ENCODE measurements at places on chromosomes 12 and 14.
A peak's percentile ranks its signal among the peaks of the same experiment; 100 is the strongest.

DNA sequence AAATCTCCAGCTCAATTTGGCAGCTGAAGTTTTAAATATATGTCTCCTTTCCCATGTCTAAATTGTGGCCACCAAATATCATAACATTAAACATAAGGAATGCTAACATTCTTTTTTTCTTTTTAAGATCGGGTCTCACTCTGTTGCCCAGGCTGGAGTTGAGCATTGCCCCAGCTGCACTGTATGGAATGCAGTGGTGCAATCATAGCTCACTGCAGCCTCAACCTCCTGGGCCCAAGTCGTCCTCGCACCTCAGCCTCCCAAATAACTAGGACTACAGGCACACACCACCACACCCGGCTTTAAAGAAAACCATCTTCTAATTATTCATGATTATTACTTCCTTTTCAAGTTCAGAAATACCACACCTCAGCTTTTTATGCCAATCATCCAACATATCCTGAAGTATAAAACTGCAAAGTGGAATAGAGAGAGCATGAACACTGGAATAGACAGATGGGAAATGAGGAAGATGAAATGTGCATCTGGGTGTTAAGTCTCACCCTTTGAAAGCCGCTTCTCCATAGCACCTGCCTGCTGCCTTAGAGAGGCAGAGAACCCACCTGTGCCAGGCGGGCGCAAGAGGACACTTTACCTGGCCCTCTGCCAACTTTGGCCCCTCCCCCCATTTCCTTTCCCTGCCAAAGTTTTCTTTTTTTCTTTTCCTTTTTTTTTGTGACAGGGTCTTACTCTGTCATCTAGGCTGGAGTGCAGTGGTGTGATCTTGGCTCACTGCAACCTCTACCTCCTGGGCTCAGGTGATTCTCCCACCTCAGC, 2.8 kb upstream of the EML1 start:
- no peak for DNase-seq

DNA sequence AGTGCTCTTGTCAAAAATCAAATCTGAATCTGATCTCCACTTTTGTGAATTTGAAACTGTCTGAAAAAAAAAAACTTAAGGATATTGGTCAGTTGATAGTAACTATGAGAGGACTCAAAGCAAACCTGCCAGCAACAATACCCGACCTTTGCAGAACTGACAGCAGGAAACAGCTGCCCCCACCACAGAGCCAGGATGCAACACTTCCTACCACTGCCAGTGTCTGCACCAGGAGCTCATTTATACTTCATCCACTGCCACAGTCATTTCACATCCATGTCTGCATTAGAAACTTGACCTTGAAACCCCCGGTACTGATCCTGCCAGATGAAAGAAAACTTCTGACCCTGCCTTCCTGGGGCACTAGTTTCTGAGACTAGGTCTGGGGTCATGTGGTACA, 27.4 kb upstream of the RXYLT1 start:
- DNase-seq, result no peak

DNA sequence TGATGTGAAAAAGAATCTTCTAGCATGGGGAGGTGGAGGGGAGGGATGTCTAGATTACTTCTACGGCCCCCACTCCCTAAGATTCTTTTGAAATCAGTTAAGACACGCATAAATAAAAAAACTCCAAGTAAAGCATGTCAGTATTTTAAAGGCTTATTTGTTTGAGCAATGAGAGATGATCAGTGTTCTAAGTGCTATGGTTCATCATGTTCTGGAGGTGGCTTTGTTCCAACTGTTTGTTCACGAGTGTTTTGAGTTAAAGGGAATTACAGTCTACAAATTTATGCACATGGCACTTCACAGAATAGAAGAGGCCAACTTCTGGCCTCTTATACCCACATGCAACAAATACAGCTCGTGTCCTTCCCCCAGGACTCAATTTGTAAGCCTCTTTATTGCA, 394.9 kb downstream of the RAD51B start:
- DNase-seq, result no peak

DNA sequence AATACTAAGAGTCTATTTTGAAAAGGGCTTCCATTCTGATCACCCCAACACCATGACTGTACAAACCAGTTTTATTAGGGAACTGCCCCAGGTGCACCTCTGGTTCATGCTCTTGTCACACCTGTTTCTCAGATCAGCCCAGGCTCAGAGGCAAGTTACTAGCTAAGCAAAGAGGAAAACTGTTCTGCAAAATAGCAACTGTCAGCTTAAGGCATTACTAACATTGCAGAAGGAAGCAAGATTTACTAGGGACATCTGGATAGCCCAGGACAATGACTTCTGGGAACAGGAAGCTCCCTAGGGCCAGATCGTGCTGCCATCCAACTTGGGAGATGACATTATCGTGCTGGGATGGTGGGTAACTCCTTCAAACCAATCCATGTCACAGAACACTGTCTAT, 30.1 kb downstream of the ANAPC7 start:
- DNase-seq, result no peak

- DNase-seq, result no peak
Measured at GRCh38 chr12:116996621-116997020, 85.9 kb downstream of the FBXW8 start.

DNA sequence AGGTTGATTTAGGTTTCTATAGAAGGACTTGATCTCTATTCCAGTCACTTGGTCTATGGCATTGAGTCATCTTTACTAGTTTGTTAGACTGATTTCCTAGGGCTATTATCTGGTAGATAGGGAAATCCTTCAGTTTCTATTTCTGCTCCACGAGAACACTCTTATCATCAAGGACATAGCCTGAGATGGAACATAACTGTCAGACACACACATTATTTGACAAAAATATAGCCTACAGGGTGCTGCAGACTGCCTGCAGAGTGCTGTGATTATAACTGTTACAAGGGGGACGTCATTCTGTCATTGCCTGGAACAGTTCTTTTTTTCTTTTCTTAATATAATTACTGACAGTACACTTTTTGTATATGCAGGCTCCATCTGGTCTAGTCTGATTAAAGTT, 82.0 kb downstream of the TMEM117 start:
- DNase-seq, result no peak

DNA sequence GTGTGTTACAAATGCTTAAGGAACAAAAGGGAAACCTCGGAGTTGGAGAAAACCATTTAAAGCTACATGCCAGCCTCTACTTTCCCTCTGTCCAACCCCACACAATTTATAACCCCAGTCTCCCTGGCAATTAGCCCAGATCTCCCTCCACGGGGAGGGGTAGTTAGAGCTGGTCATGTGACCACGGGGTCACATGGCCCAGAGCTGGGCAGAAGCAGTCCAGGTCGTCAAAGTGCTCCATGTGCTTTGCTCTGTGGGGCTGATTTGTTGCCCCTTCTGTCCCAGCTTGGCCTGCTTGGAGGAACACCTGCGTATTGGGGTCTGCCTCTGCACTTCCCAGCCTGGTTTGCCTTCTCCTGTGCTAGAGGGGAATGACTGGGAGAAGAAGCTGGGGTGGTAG, 219.1 kb downstream of the RBM19 start:
- no peak for DNase-seq

- no peak for DNase-seq
Measured at GRCh38 chr14:20350860-20351259, 7.4 kb downstream of the PARP2 start.

- DNase-seq, result no peak
Measured at GRCh38 chr12:15427913-15428312, 105.6 kb downstream of the PTPRO start.

DNA sequence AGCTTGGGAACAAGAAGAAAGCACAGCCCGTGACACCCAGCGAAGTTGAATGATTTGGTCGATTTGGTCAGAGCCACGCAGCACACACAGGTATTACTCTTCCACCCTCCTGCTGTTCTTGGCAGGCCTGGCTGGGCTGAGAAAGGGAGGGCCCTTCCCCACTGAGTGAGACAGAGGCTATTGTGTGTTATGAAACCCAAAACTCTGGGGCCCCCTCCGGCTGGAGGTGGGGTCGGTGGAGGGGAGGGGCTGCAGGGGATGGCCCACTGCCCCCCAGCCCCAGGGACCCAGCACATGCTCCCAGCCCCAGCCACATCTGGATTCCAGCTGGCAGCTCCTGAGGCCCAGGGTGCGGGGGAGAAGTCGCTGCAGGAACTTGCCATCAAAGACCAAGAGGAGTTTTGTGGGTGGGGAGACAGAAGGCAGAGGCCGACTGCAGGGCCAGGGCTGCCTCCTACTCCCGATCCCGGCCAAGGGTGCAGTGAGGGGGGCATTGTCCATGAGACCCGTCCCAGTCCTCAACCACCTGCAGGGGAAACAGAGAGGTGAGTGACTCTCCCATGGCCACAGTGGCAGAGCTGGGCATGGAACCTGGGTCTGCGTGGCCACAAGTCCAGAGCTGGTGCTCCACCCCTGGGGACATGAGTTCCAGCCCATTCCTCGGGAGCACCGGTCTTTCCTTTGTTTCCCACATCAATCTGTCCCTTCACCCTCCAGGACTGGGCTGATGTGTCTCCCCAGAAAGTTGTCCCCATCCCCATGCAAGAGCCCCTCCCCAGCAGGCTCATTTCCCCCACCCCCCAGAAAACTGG, 8.7 kb downstream of the TMEM119 start:
- no peak for DNase-seq

DNA sequence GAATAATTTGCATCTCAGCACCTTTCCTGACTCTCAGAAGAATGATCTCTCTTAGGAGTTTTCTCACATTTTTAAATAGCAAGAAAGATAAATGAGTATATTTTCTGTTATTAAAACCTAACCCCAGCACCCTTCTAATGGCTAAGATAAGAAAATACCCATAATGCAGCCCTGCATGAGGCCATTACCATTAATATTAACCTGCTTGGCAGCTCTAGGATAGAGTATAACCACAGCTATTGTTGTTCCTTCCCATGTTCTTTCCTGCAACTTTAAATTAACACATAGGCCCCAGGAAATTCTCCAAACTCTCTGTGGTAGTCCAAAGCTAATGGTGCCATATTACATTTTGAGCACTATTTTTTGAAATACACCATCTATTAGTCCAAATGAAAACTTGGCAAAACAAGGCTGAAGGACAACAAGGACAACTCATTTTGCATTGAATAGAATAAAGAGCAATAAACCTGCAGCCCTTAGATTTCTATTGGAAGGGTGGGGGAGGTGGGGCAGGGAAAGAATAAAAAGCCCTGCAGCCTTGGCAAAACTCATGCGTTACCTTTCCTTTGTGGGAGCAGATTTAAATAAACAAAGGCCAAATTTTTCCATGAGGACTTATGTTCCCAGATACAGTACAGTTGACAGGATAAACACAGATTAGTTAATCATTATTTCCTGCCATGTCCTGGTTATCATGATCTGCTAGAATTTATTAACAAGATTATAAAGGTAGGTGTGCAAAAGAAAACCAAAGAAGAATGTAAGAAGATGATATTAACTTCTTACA, 46.9 kb downstream of the BTG1 start:
- no peak for DNase-seq

DNA sequence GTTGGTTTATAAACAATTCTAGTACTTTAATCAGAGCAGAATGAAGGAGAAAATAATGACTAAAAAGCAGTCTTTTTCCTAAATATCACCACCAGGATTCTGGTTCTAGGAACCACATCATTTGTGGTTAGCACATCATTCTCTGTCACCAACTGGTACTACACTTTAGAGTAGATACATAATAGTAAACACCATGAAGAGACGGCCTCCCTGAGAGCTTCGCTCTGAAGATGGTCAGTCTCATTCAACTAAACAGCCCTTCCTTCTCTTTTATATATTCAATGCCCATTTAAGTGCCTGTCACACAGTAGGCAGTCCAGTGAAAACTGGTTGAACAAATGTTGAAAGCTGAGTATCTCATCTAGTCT, 10.9 kb downstream of the SLC38A2 start:
- DNase-seq, result no peak

GRCh38 chr14:75018694-75019093, 16.0 kb downstream of the EIF2B2 start:
- no peak for DNase-seq

- no peak for DNase-seq
Measured at GRCh38 chr12:51905471-51906429, 1.6 kb upstream of the ACVRL1 start.

DNA sequence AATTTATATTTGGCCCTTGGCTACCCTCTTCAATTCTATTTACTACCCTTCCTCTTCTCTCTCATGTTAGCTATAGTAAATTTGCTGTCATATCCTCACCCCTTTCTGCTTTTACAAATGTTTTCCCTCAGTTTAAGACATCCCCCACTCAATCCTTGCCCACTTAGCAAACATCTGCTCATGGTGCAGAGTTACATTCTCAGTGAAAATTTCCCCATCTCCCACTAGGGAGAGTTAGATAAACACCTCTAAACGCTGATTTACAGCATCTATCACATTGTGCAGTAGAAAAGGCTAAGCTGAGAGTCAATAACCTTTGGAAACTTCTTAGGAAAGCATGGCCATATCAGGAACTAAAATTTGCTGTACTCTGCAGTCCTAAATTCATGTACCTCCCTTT, 69.0 kb downstream of the DENND5B start:
- peak; percentile 35 for DNase-seq

DNA sequence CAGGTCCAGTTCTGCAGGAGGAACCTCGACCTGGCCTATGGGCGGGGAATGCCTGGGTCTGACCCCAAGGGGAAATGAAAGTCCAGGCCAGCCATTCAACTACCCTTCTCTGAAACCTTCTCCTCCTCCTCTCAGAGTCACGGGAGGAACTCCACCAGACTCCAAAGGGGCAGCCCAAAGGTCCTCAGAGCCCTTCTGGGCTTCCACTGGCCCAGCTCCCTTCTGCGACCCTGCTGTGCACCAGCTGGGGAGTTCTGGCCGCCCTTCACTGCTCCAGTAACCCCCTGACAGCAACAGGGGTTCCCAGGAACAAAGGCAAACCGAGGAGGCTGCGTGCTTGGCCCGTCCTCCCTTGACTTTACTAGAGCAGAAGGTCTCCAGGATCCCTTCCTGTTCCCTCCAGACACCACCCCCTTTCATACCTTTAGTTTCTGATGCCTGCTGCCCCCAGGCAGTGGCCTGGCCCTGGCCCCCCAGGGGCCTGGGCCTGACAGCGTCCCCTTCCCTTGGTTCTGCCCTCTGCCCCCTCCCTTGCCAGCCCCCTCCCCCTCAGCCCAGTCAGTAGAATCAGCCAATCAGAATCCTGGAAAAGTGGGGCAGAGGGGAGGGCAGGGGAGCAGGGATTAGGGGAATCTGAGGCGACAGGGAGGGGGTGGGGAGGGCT, 850 bp upstream of the ZNF385A start:
- no peak for DNase-seq

GRCh38 chr14:50036211-50036610, 80.2 kb downstream of the VCPKMT start:
- DNase-seq, result no peak

All from NCI-H1694 (cell line).